ENCODE measurements at places on chromosomes 7 and 10.

- DNase-seq: no peak
Observed at GRCh38 chr7:151808400-151809145, 68.3 kb downstream of the PRKAG2 start.

DNA sequence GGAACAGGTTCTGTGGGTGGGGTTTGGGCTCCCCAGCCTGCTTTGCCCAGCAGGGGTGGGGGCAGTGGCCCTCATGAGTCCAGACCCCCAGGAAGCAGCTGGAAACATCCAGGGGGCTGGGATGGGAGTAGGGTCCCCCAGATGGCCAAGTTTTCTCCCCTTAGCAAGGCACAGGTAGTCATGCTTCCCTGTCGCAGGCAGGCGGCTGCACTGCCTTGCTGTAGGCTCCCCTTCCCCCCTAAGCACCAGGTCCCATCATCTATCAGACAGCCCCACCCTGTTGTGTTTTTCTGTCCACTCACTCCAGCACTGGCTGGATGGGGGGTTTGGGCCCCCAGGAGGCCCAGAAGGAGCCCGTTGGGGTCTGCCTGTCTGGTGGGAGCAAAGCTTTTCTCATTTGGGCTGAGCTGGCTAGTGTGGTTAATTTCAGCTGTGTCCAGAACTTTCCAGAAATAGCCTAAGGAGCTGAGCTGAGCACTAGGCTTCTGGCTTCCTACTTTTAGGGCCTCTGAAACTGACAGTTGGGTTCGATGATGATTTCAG, 7.9 kb downstream of the BRI3 start:
- DNase-seq: no peak

- no peak for DNase-seq
Observed at GRCh38 chr10:84583501-84583900, 255.1 kb downstream of the CCSER2 start.

DNA sequence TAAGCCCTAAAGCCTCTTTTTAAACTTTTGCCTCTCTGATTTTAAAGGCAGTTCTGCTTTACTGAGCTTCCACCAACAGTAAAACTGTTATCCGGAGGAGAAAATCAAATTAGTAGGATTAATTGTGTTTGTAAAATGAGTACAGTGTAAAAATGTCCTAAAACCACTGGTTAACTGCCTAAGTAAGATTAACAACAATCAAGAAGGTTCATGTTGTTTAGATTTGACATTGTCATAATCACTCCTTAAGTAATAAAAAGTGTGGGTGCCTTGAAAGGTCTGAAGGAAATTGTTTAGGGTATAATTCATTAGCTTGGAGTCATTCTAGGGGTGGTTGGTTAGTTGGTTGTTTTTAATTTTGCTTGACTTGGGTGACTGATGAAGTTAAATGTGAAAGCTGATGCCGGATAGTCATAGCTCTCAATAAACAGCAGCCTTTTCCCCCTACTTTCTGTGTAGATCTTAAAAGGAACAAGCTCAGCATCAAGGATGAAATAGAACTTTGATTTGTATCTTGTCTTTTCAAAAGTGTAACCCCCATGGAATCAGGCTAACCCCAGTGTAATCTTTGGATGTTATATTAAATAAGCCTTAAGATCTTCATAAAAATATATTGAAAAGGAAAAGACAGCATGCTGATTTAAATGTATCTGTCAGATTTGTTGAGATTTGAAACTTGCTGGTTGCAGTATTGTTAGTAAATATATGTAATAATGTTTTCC, 148.3 kb downstream of the ARID5B start:
- no peak for DNase-seq

GRCh38 chr10:45457487-45457886, 83.5 kb downstream of the ALOX5 start:
- DNase-seq: no peak

Measured in AG04450 (cell line).